Stimulated activated CD8-positive, alpha-beta memory T cell treated with anti-CD3 and anti-CD28 coated beads, Interleukin-7, amount 100 ng/mL, for 4 hours (primary cell): ENCODE measurements at places on chromosomes 13 and 19.

- no peak for DNase-seq
These were observed 156.8 kb downstream of the DNAJC15 start for GRCh38 chr13:43180036-43180660.

- no peak for DNase-seq
These were observed 6.9 kb downstream of the CHAF1A start for GRCh38 chr19:4409123-4409933.

- no peak for DNase-seq
These were observed 23.7 kb upstream of the CERS4 start for GRCh38 chr19:8185343-8186068.

DNA sequence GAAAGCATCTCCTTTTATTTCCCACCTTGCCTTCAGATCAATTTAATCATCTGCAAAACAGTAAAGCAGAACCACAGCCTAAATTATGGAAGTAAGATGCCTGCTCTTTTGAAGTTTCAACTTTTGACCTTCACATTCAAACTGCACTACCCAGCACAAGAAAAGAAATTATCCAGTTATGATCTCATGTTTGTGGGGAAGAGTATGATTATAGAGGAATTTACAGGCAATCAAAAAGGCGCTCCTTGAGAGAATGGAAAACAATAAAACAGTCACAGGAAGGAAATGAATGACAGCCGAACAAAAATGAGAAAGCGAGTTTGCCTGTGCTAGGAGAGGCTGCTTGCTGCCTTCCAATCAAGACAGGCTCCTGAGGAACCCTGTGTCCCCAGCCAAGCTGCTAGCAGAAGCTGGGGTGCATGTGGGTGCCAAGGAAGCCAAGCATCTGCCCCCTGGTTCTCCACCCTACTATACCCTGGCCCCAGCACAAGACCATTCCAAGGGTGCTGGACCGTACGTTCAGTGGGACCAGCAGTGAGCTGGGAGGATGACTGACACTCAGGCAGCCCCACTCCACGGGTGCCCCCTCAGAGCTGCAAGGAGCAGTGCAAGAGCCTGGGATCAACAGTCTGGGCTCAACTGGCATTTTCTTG is 47.8 kb downstream of the PEPD start:
- DNase-seq = no peak

- peak; percentile 9 for DNase-seq
These were observed 43.2 kb downstream of the ZNF571 start for GRCh38 chr19:37551129-37551993.

DNA sequence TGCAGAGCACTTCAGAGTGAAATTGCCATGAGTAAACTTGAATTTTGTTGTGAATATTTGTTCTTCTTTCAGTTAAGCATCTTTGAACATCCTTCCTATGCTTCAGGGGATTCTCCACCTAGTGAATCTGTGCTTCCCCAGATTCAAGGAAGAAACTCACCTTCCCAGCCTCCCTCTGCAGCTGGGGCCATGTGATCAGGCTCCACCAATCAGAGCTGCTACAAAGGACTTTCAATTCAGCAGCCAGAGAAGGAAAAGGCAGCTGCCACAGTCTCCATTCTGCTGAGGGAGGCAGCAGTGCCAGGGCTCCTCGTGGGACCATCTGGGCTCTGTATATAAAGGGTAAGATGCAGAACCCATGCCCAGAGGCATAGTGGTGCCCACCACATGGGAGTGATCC is 89.7 kb upstream of the SIAH3 start:
- no peak for DNase-seq

DNA sequence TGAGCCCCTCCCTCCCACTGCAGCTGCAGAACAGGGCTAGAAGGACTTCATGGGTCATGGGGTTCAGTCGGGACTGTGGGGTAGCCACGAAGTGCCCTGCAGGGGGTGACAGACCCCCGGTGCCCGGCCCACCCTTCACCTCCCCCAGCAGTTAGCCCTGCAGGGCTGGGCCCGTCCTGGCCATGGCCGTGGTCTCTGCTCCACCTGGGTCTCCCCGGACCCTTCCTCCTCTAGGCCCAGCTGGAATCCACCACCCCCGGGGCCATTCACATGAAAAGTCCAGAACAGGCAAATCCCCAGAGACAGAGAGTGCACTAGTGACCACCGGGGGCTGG is 17.3 kb downstream of the MKNK2 start:
- no peak for DNase-seq

GRCh38 chr19:15641901-15642491 is 1.3 kb downstream of the CYP4F3 start:
- DNase-seq = no peak

GRCh38 chr13:28505543-28506135 is 10.7 kb upstream of the FLT1 start:
- DNase-seq = no peak

GRCh38 chr13:95676105-95676761 is 706 bp upstream of the DNAJC3 start:
- no peak for DNase-seq
